ENCODE measurements at places on chromosomes 13 and 19. TPM values are rescaled to one million over a fixed set of nuclear protein-coding genes. Genes with fewer than 3 reads are reported as not detected.

The CATSPERD gene
- 0.03 TPM for total RNA-seq

The LILRA1 gene
- total RNA-seq = not detected

The ZNF547 gene
- 2.5 TPM for total RNA-seq

The PET100 gene
- 50.7 TPM for total RNA-seq

The S1PR5 gene
- total RNA-seq = 1.6 TPM
